Effector CD8-positive, alpha-beta T cell (primary cell): ENCODE measurements at places on chromosomes 12 and 14.

DNA sequence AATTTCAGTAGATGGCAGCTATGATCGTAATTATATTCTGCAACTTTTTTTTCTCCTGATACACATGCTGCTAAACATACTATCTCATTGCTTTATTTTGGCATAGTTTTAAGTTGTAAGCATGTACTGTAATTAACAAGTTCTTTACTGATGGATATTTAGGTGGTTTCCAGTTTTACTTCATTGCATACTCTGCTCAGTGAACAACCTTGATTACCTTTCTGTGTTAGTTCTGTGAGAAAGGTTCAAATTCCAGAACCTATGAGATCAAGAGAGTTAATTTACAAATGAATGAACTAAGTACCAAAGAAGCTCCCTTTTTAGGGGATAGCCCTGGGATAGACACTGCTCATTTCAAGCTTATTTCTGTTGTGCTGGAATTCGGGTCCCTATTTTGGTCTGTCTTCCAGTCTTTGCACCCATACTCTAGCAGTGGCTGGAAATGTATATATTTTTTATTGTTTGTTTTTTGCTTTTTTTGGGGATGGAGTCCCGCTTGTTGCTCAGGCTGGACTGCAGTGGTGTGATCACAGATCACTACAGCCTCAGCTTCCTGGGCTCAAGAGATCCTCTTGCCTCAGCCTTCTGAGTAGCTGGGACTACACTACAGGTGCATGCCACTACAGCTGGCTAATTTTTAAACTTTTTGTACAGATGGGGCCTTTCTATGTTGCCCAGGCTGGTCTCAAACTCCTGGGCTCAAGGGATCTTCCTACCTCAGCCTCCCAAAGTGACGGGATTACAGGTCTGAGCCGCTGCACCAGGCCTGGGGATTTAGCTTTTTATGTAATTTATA, 10.6 kb downstream of the PAPOLA start:
- DNase-seq, result no peak

DNA sequence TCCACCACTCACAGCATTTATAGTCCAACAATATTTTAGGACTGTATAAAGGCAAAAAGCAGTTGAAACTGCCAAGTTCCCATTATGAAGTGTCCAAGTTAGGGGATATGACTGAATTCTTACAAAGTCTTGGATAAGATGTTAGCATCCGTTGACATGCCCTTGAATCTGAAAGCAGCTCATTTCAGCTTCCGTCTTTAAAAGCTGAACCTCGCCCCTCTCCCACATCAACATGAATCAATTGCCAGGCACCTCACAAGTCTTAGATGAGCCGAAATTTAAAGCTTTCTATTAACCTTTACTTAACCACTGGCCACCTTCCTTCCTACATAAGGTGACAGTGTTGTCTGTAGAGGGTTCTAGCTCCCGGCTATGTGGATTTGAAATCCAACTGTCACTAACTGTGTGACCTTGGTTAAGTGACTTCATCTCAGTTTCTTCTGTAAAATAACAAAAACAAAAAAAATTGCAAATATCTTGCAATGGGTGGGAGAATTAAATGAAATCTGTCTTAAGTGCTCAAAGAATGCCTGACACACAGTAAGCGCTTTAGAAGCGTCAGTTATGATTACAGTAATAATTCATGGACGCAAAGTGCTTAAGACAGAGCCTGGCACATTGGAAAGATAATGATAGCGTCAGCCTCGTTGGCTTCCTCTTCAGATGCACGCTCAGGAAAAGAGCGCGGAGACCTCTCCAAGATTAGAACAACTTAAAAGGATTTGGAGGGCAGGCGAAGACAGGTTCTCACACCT, 1.2 kb downstream of the PPP1CC start:
- DNase-seq, result no peak

DNA sequence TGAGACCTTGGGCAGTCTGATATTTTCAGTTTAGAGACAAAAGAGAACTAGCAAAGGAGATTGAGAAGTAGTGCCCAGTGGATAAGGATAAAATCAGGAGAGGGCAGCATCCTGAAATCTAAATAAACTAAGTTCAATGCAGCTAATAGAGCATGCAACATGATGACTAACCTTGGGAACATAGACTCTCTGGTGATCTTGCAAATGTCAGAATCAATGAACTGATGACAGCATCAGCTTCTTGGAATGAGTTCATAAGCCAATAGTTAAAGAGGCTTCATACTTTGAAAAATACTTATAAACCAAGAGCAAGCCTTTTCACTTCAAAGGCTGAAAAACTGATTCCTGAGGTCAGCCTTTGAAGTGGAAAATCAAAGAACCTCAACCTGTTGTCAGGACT, 8.2 kb downstream of the TAS2R19 start:
- DNase-seq, result no peak

DNA sequence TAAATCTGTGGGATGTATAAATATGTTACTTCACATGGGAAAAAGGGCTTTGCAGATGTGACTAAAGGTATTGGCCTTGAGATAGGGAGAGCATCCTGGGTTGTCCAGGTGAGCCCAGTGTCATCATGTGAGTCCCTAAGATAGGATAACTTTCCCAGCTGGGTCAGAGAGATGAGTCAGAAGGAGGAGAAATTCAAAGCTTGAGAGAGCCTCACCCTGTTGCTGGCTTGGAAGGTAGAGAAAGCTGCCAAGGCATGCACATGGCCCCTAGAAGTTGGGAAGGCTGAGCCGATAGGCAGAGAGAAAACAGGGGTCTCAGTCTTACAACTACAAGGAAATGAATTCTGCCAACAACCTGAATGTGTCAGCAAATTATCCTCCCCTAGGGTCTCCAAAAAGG, 213.0 kb downstream of the ADGRD1 start:
- no peak for DNase-seq

DNA sequence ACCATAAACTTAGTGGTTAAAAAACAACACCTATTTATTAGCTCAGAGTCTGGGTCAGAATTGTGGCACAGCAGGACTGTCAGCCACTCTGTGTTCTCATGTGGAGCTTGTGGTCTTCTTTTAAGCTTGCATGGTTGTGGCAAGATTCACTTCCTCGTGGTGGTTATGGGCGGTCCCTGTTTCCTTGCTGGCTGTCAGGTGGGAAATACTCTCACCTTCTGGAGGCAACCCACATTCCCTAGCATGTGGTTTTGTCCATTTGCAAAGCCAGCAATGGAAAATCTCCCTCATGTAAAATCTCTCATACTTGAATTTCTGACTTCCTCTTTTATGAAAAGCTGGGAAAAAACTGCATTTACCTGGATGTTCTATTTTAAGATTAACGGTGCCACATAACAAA, 229.8 kb downstream of the ALX1 start:
- DNase-seq, result no peak

GRCh38 chr12:65814038-65814437, 10.2 kb upstream of the HMGA2 start:
- DNase-seq, result no peak

GRCh38 chr14:65225299-65226159, 123.2 kb upstream of the MAX start:
- DNase-seq, result no peak

DNA sequence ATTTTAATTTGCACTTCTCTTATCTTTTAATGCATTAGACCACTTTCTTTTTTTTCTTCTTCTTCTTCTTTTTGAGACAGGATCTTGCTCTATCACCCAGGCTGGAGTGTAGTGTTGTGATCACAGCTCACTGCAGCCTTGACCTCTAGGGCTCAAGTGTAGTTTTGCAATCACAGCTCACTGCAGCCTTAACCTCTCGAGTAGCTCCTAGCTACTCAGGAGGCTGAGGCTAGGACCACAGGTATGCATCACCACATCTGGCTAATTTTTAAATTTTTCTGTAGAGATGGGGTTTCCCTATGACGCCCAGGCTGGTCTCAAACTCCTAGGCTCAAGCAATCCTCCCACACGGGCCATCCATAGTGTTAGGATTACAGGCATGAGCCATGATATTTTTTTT, 12.7 kb downstream of the TMED8 start:
- DNase-seq, result no peak

GRCh38 chr12:93772003-93772700, 95.0 kb downstream of the CRADD start:
- no peak for DNase-seq

- DNase-seq, result no peak
Measured at GRCh38 chr12:132228476-132229192, 84.4 kb downstream of the NOC4L start.

DNA sequence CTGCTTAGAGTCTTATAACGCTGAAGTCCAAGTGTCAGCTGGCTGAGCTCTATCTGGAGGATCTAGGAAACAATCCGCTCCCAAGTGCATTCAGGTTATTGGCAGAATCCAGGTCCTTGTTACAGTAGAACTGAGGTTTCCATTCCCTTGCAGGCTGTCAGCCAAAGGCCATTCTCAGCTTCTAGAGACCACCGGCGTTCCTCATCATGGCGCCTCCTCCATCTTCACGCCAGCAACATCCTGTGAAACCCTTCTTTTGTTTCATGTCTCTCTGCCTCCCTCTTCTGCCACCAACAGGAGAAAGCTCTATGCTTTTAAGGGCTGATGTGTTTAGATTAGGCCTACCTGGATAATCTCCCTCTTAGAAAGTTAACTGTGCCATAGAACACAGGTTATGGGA, 133.0 kb upstream of the RASSF8 start:
- no peak for DNase-seq

DNA sequence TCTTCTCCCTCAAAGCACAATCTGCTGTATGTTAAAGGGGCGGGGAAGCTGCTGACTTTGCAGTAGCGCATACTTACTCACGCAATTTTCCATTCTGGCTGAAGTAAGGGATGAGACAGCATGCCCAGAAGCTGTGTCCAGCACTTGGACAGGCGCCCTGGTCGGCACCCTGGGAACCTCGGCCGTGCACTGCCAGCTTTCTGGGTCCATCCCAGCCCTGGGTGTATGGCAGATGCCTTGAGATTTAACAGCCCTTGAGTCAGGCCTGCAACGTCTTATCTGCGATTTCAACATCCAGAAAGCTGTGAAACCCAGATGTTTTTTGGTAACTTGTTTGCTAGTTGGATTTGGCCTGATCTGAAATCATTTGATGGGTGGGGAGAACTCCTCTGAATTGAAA, 16.1 kb downstream of the EML1 start:
- no peak for DNase-seq

- no peak for DNase-seq
Measured at GRCh38 chr12:32995623-32996022, 99.0 kb upstream of the PKP2 start.

- no peak for DNase-seq
Measured at GRCh38 chr12:66516133-66516532, 162.7 kb downstream of the GRIP1 start.

- no peak for DNase-seq
Measured at GRCh38 chr14:22535126-22535525, 53.9 kb downstream of the DAD1 start.

DNA sequence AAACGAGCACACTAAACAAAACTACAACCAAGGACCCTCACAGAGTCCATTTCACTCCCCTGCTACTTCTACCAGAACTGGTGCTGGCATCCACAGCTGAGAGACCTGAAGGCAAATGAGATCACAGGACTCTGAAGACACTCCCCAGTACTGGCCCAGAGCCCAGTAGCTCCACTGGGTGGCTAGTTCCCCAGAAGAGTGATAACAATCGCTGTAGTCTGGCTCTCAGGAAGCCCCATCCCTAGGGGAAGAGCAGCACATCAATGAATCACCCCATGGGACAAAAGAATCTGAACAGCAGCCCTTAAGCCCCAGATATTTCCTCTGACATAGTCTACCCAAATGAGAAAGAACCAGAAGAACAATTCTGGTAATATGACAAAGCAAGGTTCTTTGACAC, 190.7 kb upstream of the BMP4 start:
- DNase-seq, result no peak

DNA sequence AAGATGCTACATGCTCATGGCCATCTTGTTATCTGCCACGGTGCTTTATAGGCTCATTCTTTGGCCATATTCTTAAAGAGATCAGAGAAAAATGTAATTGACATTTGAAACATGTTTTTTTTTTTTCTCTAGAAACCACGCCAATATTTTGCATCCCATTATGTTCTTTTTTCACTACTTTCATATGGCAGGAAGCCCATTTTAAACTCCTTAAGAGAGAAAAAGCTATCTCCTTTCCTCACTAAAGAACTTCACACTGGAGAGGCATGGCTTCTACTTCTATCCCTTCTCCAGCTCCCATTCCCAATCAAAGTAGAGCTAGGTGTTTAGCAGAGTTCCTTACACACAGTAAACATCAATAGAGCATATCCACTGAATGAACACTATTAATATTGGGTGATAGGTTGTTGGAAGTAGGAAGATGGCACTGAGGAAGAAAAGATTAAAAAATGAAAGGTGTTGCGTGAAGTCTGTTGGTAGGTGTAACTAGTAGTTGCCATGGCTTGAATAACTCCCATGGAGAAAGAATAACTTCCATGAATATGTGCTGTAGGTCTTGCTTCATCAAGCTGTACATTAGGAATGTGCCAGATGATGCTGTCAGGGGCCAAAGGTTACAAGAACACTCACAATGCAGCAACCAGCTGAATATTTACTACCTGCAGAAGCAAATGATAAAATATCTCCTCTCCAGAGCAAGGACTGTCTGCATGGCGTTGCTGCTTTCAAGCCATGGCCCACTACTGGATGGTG, 178.8 kb downstream of the STXBP6 start:
- DNase-seq, result no peak
